Head of caudate nucleus (tissue), 42 donors: ENCODE measurements at places on chromosomes 16 and 17.

- DNase-seq: no peak
Observed at GRCh38 chr17:37259030-37259735, 116.6 kb upstream of the C17orf78 start.

DNA sequence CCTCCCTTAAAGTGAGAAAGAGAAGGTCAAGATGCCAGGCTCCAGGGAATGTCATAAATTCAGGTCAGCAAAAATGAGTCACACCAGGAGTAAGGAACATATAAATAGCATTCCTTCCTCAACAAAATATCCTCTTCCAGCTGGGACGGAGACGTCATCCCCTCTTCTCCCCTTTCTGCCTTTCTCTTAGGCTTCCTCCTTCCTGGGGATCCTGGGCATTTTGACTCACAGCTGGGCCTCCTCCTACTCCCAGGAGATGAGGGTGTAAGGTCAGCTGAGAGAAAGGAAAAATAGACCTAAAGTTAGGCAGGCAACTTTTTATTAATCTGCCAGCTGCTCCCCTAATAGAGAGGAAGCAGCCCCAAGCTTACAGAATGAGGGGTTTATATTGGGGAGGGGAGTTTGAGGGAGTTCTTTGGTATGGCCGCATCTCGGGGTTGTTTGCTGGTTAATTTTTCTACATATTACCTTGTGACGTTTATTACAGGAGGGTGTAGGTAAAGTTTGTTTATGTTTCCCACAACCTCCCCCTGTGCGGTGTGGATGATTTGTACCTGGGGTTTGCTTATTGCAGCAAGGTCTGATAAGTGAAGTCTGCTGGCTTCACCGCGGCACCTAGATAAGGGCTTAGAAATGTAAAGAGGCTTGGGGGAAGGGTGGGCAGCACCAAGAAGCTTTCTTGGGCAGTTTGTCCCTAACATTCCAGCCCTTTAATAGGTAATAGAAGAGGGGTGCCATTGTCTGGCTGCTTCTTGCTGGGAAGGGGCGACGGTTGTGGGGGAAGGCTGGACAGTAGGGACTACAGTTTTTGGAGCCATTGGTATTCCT lies 7.1 kb upstream of the ZNF747 start:
- no peak for DNase-seq

DNA sequence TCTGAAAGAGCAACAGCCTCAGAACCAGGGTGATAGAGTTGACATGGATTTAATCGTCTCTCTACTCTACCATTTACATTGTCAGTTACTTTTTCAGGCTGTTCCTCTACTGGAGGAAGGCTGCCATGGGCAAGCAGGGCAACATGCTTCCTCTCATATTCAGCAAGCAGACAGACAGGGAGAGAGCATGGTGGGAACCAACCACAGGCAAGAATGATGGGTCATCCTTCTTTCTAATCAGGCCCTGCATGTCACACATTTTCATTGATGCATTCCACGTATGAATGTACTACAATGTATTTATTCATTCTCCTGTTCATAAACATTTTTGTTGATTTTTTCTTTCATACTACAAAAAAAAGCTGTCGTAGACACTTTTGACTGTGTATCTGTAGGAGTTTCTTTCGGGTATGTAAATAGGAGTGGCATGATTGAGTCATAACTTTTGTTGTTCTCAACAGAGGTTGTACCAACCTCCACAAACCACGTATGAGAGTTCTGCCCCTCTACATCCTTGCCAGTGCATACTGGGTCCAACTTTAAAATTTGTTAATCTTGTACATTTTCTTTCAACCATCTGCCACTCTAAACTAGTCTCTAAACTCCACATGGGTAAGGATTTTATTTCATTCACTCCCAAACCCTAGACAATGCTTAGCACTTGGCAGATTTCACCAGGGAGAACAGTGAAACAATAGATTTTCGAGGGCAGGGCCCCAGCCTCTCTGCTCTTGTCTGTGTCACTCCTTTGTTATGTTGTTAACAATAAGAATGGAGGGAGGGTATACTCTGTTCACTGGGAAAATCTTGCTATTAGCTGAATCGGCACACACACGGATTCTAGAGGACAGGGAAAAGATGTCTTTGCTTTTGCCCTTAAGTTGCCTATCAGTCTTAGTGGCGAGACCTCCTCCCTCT lies 58.7 kb downstream of the CMC2 start:
- DNase-seq: peak; percentile 33

DNA sequence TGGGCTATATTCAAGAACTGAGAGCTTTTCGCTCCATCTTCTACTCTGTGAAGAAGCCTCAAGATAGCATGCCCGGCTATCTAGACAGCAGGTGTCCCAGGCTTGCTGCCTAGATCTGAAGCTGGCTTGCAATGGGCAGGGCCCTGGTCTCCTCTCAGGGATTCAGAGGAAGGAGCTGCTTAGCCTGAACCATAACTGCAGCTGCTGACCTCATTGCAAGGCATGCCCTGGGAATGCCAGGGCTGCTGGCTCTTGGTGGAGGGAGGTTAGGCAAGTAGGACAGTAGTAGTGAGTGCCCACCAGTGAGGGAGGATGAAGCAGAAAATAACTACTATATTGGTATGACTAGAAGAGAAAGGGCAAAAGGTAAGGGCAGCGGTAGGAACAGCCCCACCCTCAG lies 21.3 kb upstream of the SLC35B1 start:
- no peak for DNase-seq

DNA sequence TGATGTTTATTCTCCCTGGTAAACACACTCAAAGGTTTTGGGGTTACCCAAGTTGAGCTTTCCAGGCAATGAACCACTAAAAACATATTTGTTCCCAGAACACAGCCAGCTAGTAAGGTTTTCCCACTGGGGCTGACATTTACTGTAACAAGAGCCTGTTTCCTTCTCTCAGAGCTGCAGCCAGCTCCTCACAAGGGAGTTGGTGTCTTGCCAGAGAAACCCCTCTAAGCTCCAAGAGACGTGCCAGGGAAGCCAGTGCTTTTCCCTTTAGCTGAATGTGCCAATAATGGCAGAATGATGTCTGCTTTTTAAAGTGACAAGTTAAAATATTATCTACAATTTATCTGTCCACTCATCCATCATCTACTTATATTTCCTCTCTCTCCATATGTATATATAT lies 170.8 kb upstream of the RBFOX1 start:
- DNase-seq: no peak

DNA sequence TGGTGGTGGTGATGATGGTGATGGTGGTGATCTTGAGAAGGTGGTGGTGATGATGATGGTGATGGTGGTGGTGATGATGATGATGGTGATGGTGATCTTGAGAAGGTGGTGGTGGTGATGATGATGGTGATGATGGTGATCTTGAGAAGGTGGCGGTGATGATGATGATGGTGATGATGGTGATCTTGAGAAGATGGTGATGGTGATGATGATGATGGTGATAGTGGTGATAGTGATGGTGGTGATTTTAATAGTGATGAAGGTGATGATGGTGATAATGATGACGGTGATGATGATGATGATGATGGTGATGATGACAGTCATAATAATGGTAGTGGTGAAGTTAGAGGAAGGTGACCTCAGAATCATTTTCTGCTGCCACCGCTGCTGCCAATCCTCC lies 75.1 kb downstream of the MYH13 start:
- no peak for DNase-seq

DNA sequence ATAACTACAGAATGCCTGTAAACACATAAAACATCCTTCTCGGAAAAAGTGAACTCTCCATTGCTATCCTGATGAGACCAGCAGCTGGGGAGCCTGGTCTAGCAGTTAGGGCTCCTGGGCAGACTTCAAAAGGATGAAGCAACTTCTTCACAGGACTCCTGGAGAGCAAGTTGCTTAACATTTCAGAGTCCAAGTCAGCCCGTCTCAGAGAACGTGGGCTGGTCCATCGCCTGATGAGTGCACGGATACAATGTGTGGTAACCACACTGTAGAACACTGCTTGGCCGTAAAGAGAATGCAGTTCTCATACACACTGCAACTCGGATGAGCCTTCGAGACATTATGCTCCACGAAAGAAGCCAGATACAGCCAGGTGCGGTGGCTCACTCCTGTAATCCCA lies 52.7 kb downstream of the TMEM235 start:
- no peak for DNase-seq

- DNase-seq: no peak
Observed at GRCh38 chr16:11161974-11162373, 94.0 kb downstream of the SOCS1 start.

DNA sequence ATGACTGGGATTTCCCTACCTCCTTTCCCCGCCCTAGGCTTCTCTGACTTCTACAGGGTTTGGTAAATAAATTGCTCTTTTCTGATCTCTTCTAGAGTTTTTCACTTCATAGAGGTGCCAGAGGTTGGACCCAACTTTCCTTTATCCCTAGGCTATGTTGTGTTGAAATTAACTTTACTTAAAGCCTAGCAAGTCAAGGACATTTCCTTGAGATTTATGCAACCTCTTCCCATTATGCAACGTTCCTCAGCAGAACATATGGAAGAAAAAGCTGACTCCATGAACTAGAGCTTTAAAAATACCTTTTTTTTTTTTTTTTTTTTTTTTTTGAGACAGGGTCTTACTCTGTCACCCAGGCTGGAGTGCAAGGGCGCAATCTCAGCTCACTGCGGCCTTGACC lies 15.5 kb downstream of the MPO start:
- DNase-seq: no peak

DNA sequence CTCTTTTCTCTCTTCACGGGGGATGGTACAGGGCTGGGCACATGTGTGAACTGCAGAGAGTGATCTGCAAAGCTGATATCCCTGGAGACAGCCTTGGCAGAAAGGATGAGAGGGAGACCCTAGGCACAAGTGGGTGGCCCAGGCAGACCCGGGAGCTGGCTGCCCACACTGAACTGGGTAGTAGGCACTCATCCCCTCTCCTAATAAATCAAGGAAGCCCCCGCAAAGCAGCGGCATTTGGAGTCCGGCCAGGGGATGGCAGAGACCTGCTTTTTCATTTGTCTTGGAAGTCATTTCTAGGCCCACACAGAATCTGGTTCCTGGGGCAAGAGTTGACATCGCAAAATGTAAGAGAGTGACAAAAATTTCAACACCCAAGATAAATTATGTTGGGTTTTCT lies 3.0 kb upstream of the TFAP4 start:
- no peak for DNase-seq

DNA sequence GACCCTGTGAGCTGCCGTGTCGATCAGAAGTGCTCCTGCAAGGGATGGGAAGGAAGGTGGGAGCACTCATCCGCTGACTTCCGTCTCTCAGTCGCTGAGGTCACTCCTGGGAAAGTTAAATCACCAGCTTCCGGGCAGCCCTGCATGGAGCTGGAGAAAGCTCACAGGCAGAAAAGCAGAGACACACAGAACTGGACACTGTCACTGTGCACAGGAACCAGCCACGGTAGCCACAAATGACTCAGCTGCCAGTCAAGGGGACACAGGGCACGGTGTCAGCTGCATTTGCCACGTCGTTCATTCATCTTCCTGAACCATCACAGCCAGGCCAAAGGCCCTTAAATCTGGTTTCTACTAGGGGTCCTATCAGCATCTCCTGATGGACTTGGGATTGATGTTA lies 226.4 kb upstream of the PSMD7 start:
- no peak for DNase-seq

DNA sequence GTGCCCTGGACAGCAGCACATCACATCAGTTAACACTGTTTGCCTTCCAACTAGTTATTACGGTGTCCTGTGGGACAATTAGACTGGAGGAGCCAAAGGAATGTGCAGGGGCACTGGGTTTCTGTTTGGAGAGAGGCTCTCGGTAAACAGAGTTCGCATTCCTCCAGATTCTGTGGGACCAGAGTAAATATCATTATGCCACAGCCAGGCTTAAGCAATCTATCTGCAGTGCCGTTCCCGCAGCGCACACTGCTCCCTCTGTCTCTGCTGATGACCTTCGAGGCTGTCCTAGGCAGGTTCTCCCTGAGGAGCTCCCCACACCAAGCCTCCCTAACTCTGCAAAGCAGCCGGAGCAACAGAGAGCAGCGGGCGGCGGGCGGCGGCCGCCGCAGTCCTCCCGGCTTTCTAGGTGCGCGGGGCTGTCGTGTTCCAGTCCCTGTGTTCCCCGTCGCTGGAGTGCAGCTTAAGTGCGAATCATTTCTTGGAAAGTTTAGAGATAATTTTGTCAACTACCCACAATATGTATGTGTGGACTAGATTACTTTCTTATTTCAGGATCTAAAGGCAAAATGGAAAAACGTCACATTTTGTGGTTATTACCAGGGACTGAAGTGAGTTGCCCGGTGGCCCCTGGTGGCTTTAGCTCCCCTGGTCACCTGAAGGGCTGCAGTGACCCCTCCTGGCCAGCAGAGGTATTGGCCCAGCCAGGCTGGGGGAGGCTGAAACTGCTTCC lies 43.3 kb downstream of the PGS1 start:
- DNase-seq: peak; percentile 80

GRCh38 chr16:88681084-88681680 lies 5.1 kb downstream of the SNAI3 start:
- no peak for DNase-seq

GRCh38 chr16:51449441-51449840 lies 298.4 kb upstream of the SALL1 start:
- no peak for DNase-seq
